Neural crest cell (in vitro differentiated cells): ENCODE measurements at places on chromosomes 5 and 9. TPM values are rescaled to one million over a fixed set of nuclear protein-coding genes. Genes with fewer than 3 reads are reported as not detected.

Gene ZCCHC7
- total RNA-seq = 21.6 and 21.9 TPM in 2 replicates

DNA sequence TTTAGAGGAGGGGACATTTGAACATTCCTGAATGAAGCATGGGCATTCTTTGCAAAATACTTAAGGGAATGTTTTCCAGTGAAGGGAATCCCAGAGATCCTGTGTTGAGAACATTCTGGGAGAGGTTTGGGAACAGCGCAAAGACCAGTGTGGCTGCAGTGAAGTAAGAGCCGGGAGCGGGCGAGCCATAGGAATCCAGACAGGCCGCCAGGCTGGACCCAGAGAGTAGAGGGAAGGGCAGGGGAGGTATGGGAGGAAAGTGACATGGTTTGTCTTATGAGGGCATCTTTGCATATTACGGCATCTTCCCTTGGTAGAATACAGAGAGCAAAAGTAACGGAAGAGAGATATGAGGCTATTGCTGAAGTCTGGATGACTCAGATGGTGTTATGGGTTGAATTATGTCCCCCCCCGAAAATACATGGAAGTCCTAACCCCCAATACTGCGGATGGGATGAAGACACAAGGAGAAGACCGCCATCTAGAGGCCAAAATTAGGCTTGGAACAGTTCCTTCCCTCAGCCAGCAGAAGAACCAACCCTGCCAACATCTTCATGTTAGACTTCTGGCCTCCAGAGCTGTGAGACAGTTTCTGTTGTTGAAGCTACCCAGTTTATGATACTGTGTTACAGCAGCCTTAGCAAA, 268.2 kb downstream of the MAST4 start:
- DNase-seq = no peak

DNA sequence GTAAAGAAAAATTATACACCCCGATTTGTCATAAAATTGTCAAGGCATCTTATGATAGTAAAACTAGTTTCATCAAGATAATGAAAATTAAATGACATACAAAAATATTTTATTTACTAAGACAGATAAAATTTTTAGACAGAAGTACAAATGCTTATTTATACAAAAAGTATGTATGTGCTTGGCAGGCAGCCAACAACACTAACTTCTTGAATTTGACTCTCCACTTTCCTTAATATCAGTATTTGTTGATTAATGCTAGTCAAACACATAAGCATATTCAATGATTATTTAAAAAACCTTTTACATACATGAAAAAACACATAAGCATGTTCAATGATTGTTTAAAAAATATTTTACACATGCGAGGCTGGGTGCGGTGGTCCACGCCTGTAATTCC, 1079.9 kb upstream of the CDH6 start:
- DNase-seq = no peak

DNA sequence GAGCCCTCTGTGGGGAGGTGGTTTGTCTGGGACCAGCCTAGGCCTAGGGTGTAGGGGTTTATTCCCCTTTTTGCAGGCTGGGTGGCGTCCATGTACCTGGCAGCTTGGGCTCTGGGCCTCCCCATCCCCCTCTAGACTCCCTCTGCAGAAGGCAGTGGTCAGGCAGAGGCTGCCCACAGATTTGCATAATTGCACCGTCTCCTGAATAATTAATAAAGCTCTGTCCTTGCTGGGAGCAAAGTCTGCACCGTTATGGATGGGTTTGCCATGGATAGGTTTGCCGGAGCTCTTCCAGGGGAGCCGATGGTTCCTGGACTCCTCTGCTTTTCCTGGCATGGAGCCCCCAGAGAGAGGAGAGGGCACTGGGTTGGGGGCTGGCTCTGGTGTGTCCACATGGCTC, 60.4 kb downstream of the DAB2IP start:
- no peak for DNase-seq

Gene OR1J2
- not detected in 2 replicates for total RNA-seq

GRCh38 chr9:16321461-16322119, 548.9 kb downstream of the BNC2 start:
- DNase-seq = peak; percentile 31

DNA sequence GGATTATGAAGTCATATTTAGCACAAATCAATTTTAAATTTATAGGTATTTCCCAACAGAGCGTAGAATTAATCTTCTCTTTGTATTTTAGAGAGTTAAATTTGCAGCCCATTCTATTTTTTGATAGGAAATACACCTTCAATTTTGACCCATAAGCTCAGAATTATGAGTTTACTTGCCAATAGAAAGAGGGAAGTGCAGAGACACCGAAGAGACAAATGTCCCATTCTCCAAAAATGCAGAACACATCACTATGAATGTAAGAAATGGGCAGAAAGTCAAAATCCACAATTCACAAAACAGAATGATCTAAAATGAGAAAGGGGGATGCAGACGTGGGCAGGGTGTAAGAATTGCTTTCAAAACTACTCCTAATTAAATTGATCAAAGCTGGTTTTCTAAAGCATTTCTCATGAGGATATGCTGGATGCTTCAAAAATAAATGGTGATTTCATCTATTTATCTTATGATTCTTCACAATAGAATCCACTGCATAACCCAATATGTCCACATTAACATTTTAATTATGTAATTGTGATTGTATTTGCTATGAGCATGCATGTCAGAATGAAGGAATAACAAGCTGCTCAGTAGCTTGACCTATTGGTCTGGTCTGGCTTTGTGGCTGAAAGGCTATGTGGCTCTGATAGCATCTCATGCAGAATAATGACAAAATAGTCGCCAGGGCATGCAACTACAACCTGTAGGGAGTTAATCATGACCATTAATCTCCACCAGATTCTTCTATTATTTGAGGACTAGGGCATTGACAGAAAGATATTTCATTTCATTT, 550.1 kb upstream of the CDH18 start:
- DNase-seq = no peak

- no peak for DNase-seq
These were observed 1.2 kb downstream of the SGCD start for GRCh38 chr5:156328161-156328560.

DNA sequence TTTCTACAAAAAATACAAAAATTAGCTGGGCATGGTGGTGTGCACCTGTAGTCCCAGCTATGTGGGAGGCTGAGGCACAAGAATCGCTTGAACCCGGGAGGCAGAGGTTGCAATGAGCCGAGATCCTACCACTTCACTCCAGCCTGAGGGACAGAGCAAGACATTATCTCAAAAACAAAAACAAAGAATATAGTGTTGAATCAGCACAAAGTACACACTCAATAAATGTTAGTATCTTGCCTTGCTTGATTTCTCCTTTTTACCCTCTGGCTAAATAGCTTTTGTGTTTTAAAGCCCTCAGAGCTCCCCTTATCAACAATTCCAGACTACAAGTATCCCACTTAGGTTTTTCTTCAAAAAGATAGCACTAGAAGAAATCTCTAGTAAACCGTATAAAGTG, 37.5 kb upstream of the CCNG1 start:
- DNase-seq = no peak

GRCh38 chr5:62969409-62970120, 390.9 kb downstream of the LRRC70 start:
- DNase-seq = no peak

Gene NOTCH1
- total RNA-seq = 99.0 and 99.7 TPM in 2 replicates

- no peak for DNase-seq
These were observed 3.4 kb upstream of the SLC46A2 start for GRCh38 chr9:112894041-112894440.

- no peak for DNase-seq
These were observed 230 bp downstream of the SLC44A1 start for GRCh38 chr9:105244734-105245028.

DNA sequence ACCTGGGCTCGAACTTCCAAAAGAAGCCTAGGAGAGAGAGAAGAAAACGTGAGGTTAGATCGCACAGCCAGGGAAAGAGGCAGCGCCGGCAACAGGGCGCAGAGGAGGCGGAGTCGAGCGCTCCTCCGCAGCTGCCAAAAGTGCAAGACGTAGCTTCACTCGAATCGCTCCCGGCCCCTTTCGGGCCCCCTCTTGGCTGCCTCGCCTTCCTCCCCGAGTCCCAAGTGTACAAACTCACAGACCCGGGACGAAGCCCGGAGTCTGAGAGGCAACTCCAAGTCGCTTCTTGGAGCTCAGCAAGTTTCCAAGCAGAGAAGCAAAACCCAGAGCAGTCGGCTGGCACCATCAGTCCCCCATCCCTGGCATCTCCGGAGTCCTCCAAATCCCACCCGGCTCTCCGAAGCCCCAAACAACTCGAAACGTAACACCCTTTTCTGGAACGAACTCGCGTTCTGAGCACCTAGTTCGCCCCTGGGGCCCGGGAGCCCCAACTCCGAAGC, 1.2 kb downstream of the MIER3 start:
- DNase-seq = peak; percentile 44

Gene CMBL
- total RNA-seq = 22.2 and 24.0 TPM in 2 replicates

- no peak for DNase-seq
These were observed 121.9 kb upstream of the RFX3 start for GRCh38 chr9:3647652-3648051.

DNA sequence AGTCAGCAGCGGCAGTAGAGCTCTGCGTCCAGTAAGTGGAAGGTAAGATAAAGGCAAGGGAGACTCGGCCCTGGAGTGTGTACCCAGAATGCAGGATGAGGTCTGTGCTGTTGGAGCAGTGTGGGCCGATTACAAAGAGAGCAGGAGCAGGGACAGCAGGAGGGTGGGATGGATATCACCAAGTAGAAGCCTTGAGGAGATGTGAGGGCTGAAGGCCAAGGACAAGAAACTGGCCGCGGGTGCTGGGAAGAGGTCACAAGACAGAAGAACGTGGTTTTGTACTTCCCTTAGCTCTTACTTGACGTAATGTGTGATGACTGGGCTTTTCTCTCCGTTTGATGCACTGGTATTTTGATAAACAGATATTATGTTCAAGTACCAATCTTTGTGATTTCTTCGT, 43.7 kb downstream of the OR2V1 start:
- no peak for DNase-seq

DNA sequence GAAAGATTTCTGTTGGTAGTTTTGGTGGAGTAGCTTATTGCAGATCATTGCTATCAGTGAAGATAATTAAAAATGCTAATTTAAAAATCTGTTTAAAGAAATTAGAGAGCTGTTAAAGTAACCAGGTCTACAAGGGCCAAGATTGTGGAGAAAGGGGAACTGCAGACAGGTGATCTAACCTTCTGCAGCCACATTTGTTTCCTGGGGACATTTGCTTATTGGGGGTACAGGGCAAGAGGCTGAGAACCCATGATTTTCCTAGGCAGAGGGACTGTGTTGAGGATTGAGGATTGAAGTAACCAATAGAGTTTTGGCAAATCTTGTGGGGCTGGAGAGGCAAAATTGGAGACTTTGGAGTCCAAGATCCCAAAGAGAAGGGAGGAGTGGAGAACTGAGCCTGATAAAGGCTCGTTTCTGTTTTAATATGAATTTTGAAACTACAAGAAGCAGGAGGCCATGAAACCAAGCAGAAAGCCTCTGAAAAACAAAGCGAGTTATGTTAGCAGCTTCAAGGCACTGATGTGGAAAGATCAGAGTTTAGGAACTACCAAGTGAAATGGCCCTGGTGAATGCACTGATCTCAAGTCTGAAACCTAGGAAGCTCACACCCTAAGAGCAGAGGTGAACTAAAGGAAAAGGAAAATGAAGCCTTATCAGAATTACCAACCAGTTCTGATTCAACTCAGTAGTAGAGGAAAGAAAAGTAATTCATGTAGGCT, 219.8 kb upstream of the C9orf72 start:
- DNase-seq = no peak

Gene SVEP1
- 1.3 and 1.5 TPM in 2 replicates for total RNA-seq

Gene EGFLAM
- total RNA-seq = 9.1 and 10.3 TPM in 2 replicates

DNA sequence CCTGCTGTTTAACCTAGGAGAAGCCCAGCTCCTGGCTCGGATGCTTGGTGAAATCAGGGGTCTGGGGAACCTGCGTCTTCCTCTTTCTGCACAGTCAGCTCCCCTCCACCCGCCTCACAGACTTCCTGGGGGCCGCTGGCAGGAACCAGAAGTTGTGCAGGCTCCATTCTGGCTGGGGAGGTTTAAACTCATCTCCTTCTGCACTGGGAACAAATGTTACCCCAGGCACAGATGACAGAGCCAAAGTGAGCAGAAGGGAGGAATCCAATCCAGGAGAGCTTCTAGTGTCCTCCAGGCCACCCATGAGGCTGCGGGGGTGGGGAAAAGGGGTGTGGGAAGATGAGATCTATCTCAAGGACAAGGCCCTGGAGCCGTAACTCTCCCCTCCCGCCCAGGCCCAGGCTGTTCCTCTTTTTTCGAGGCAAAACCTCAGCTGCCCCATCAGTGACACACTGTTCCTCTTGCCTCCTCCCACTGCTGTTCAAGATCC, 31.2 kb downstream of the KCNMB1 start:
- DNase-seq = no peak

GRCh38 chr5:138287246-138287645, 12.8 kb upstream of the GFRA3 start:
- no peak for DNase-seq

GRCh38 chr9:5518937-5519319, 8.6 kb downstream of the PDCD1LG2 start:
- no peak for DNase-seq

Gene DIPK1B
- 46.3 and 49.2 TPM in 2 replicates for total RNA-seq

- DNase-seq = no peak
These were observed 4.7 kb downstream of the SH3RF2 start for GRCh38 chr5:145941096-145941447.

Gene C9orf153
- 0.19 and 0.34 TPM in 2 replicates for total RNA-seq

DNA sequence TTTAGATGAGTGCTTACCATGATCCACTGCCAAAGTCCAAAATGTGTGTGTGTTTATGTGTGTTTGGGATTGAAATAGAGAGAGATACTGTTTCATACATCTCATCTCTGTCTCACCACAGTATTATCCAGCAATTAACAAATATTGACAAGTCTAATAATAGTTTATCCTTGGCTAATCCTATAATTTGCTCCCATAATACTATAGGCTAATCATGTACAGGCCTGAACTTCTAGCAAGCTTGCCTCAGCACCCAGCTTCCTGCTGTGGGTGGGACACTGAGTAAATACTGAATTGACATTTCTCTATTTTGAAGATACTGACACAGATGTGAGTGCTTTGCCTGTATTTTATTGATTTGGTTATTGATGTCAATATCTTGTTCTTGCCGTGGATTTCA, 35.3 kb upstream of the KCNV2 start:
- DNase-seq = no peak

Gene PPP1R26
- total RNA-seq = 27.5 and 32.4 TPM in 2 replicates

DNA sequence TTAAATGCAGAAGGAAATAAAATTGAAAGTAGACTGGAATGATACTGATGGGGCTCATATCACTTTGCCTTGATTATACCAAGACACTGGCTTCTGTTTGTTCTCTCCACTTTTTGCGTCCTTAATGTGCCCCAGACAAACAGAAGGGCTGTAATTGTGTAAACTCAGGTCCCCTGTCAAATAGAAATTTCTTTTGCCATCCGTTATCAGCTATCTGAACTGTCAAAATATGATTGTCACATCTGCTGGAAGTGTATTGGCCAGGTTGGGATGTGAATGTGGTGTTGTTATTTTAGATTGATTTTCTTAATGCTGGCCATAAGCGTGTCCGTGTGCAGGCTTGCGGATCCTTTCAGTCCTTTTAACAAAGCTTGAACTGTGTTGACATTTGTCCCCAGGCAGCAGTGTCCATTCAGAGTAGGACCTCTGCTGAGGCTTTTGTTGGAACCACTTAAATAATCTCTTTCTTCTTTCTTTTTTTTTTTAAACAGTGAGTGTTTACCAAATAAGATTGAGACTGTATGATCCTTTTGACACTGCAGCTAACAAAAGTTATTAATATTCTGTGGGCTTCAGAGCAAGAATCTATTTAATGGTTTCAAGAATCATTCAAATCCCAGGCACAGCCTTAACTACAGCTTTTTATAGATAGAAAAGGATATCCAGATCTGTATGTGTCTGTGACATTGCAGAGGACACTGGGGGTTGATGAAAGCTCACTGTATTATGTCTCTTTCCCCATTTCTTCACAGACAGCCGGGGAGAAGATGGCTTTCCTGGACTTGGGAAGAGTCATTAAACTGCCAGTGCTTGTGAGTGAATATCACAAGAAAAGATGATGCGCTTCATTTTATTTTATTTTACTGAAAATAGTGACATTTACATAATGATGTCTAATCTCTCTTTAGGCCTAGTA, 171.7 kb downstream of the ZNF608 start:
- peak; percentile 36 for DNase-seq
